ENCODE measurements at places on chromosomes 1 and 21.
A peak's percentile ranks its signal among the peaks of the same experiment; 100 is the strongest.

GRCh38 chr1:159931795-159932173, 6.5 kb upstream of the TAGLN2 start:
- no peak for DNase-seq

GRCh38 chr1:226650236-226650841, 88.7 kb downstream of the ITPKB start:
- DNase-seq: no peak

DNA sequence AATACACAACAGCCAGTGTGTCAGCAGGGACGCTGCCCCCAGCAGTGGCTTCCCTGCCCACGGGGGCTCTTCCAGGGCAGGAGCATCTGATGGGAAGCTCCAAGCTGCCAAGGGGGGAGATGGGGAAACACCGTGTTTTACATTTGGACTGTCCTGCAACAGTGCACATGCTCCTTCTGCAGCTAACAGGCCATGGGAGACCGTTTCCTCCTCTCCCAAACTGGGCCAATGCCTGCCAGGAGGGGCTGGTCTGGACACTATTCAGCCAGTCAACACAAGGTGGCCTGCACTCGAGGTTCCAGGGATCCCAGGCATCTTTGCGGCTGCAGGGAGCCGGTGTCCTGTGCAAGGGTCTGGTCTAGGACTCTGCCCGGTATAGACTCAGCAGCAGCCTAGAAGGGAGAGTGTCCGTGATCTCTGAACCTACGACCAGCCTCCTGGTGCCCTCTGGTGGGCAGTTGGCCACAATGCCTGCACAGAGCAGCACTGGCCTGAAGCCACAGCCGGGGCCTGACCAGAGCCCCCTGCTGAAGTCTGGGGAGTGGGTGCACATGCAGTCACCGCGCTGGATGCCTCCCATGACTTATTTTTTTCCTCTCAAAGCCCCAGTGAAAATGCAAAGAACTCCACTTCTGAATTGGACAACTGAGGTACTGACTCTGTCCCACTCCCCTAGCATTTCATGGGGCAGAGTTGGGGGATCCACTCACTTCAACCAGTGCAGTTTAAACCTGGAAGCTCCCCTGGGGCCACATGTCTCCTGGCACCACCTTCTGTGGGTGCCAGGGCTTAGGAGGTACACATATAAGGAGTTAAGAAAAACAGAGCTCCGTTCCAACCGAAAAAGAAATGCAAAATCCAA, 33.3 kb downstream of the RCC2 start:
- DNase-seq: no peak

DNA sequence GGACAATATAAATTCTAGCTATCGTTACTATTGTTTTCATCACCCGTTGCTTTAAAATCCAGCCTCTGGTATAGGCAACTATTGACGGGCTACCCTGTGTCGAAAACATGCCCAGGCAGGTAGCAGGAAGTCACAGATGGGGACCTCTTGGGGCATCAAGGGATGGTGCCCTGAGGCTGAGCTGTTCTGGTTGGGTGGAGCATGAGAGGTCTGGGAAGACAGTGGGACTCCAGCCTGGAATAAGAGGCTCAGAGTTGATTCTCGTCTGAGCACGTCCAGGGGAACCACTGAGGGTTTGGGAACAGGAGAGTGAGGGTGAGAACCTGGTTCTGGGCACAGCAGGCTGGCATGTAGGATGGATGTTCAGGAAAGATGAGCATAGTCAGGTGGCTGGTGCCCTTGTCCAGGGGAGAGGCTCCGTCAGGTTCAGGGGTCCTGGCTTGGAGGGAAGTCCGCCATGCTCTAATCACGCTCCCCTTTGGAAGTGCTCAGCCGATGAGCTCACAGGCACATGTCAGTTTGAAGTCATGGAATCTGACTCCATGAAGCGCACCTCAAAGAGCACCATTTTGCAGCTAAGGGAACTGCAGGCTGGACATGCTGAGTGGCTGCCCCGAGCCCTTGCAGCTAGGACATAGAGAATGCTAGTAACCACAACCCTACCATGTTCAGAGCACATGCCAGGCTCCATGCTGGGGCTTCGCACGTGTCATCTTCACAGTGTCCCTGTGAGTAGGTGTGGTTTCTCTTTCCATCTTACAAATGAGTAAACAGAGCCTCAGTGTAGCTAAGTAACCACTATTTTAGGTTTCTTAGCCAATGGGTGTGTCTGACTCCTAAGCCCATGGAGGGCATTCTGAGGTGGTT, 21.0 kb downstream of the PCSK9 start:
- no peak for DNase-seq

DNA sequence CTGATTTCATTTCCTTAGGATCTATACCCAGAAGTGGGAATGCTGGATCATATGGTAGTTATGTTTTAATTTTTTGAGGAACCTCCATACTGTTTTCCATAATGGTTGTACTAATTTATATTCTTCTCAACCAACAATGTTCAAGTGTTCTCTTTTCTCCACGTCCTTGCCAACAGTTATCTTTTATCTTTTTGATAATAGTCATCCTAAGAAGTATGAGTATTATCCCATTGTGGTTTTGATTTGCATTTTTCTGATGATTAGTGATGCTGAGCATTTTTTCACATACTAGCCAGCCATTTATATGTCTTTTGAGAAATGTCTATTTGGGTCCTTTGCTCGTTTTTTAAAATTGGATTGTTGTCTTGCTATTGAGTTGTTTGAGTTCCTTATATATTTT, 38.5 kb downstream of the ABCD3 start:
- DNase-seq: no peak

GRCh38 chr1:235011064-235011598, 117.5 kb downstream of the TOMM20 start:
- peak; percentile 87 for DNase-seq

GRCh38 chr1:78015148-78015547, 10.4 kb downstream of the DNAJB4 start:
- no peak for DNase-seq

GRCh38 chr1:205229399-205229871, 1.7 kb downstream of the TMCC2 start:
- DNase-seq: peak; percentile 63

DNA sequence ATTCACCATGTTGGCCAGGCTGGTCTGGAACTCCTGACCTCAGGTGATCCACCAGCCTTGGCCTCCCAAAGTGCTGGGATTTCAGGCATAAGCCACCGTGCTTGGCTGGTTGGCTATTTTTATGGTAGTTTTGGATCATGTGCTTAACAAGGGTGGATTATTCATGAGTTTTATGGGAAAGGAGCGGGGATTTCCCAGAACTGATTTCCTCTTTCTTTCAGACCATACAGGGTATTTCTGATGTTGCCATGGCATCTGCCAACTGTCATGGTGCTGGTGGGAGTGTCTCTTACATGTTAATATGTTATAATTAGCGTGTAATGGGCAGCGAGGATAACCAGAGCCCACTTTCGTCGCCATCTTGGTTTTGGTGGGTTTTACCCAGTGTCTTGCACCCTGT, 3.2 kb downstream of the TRPM2 start:
- DNase-seq: no peak

DNA sequence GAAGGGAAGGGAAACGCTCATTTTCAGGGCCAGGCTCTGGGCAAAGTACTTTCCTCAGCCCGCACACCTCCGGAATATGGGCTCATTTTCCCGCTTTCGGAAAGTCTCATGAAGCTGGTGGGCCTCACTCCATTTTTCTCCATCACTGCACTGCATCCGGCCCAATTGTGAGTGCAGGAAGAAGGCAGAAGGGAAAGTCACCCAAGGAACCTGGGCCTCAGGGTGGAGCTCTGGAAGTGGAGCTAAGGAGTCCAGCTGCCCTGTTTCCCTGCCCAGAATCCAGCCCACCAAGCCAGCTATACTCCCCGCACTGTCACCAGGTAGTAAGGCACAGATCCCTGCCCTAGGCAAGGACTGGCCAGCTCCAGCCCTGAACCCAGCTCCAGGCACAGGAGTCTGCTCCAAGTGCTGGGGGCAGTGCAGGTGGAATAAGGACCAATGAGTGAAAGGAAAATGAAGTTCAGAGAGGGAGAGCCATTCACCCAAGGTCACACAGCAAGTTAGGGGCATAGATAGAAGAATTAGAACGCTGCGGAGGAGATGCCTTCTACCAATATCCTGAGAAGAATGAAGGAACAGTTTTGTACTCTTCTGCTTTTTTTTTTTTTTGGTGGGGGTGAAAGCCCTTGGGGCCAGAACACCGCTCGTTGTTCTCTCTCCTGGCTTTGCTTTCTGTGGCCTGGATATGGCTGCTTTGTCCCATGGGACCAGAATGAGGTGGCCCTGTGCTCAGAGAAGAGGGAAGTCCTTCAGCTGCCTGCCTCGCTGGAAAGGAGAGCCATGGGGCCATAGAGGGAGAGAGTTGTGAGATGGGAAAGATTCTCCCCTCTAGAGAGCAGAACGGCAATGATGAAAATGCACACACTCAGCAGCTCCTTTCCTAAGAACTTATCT, 10.0 kb downstream of the LRP8 start:
- no peak for DNase-seq

DNA sequence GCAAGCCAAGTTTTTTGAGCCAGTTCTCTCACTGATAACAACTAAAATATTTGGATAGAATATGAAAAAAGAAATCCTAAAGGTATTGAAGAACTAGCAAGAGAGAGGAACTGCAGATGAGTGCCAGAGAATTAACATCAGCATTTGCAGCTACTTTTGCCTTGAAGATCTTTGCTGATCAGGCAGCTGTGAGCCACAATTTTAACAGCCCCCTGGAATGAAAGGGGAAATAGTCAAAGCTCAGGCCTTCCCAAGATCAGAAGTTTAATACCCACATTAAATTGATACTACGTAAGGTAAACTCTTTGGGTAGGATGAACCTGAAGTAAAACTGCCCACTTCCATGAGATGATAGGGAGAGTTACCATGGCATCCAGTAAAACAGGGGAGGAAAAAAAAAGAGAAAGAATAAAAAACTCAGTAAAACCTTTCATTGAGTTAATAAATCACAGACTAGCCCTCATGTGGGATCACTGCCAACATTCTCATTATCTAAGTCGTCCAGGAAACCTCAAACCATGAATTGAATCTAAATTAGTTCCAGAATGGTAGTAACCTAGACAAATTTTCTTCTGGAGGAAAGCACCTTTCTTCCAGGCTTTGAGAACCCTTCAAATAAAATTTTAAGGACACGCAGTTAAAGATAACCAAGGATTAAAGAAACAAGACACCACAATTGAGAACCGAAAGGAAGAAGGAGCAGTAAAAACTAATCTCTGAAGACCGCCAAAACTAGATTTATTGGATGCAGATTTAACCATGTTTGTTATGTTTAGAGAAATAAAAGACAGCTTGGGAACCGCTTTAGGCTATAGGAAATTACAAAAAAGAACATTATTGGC, 28.3 kb downstream of the SCP2 start:
- no peak for DNase-seq

- no peak for DNase-seq
Observed at GRCh38 chr1:170321113-170321512, 175.4 kb downstream of the NTMT2 start.

GRCh38 chr1:110135666-110136065, 14.6 kb upstream of the SLC6A17 start:
- no peak for DNase-seq

All from GM06990 (cell line).